ENCODE measurements at places on chromosomes 4 and X. TPM values are rescaled to one million over a fixed set of nuclear protein-coding genes. Genes with fewer than 3 reads are reported as not detected.
A peak's percentile ranks its signal among the peaks of the same experiment; 100 is the strongest.

Gene ADH1B
- total RNA-seq: not detected

DNA sequence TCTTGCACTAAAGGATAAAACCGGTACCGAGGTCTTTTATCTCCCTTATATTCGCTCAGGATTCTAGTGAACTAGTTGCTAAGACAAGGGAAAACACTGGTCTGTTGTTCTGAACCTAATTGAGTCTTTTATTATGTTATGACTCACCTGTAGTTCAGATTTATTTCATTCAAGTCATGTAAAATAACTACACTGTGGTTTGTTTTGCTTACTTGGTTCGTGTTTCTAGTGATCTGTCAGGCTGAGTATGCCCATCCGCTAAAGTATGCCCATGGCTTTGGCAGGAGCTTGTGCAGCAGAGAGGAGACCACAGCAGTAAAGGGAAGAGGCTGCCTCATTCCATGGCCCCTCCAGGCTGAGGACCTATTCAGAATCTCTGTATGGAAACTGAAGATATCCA is 126.1 kb downstream of the AFF1 start:
- peaks cover 4% of the 10 kb centered on the region for H3K36me3 ChIP-seq
- no peak overlapping the region for H3K4me3 ChIP-seq
- H3K4me1 ChIP-seq: peaks cover 41% of the 10 kb centered on the region
- no peak overlapping the region for H3K27ac ChIP-seq

- H3K27ac ChIP-seq: no peak overlapping the region
- H3K4me1 ChIP-seq: peaks cover 5% of the 10 kb centered on the region
- peak overlapping the region; percentile 62 for H3K4me3 ChIP-seq
- H3K36me3 ChIP-seq: no peaks in the 10 kb centered on the region
- H3K27me3 ChIP-seq: peaks cover 79% of the 10 kb centered on the region
These were observed 632 bp downstream of the CCSER1 start for GRCh38 chr4:90127706-90128345.

DNA sequence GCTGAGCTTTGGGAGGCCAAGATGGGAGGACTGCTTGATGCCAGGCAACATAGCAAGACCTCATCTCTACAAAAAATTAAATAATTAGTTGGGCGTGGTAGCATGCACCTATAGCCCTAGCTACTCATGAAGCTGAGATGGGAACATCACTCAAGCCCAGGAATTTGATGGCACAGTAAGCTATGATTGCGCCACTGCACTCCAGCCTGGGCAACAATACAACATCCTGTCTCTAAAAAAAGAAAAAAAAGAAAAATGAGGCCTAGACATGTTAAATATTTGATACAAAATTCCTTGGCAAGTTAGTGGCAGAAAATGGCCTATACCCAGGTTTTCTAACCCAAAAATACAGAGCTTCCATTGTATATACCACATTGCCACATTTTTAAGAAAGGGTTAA is 88.1 kb upstream of the MAB21L2 start:
- no peaks in the 10 kb centered on the region for H3K27me3 ChIP-seq
- H3K27ac ChIP-seq: no peak overlapping the region
- peaks cover 20% of the 10 kb centered on the region for H3K4me1 ChIP-seq
- no peak for DNase-seq
- H3K4me3 ChIP-seq: no peak overlapping the region

DNA sequence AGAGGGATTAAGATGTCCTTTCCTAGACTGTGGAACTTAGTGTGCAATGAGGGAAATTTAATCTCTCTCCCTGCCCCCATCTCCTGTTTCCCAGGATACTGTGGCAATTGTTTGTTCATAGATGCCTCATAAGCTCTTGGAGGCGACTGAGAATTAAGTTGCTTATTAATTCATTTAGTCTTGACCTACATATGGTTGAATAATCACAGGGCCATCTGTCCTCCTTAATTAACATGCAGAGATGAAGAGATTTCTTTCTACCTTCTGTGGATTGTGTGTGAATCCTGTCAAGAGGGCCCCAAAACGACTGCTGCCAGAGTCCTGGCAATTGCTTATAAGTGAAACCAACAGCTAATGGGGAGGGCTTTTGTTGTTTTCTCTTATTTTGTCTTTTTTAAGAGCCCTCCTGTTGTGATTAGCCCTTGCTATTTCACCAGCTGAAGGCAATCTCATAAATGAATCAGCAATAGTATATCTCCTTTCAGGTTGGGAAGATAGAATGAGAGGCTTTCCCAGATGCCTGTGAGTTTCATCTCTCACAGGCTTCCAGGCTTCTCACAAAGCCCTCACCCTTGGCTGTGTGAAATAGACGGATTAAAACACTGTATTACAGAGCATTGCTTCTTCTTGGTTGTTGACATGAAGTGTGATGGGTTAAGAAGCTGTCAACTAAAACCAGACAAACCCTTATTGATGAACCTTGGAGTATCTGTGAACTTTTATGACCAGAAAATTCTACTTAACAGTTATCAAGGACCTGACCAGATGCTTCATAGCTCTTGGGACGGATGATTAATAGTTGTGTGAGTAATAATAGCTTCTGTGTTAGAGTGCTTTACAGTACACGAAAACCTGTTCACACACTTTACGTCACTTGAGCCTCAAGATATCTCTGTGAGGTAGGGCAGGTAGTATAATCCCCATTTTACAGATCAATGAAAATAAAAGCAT is 58.5 kb downstream of the PGRMC2 start:
- no peaks in the 10 kb centered on the region for H3K27me3 ChIP-seq
- no peak for DNase-seq
- H3K4me1 ChIP-seq: peaks cover 5% of the 10 kb centered on the region
- H3K4me3 ChIP-seq: no peak overlapping the region
- no peaks in the 10 kb centered on the region for H3K36me3 ChIP-seq

Gene SLC6A14
- total RNA-seq: not detected

DNA sequence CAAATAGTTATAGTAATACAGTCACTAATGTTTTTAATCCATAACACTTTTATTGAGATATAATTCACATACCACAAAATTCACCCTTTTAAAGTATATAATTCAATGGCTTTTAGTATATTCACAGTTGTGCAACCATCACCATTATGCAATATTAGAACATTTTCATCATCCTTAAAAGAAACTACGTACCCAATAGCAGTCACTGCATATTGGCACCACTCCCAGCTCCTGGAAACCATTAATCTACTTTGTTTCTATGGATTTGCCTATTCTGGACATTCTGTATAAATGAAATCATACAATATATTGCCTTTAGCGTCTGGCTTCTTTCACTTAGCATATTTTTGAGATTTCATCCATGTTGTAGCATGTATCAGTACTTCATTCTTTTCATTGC is 99.3 kb downstream of the AMMECR1 start:
- H3K36me3 ChIP-seq: no peaks in the 10 kb centered on the region
- DNase-seq: no peak
- H3K27me3 ChIP-seq: no peaks in the 10 kb centered on the region
- no peak overlapping the region for H3K4me3 ChIP-seq
- no peaks in the 10 kb centered on the region for H3K4me1 ChIP-seq

DNA sequence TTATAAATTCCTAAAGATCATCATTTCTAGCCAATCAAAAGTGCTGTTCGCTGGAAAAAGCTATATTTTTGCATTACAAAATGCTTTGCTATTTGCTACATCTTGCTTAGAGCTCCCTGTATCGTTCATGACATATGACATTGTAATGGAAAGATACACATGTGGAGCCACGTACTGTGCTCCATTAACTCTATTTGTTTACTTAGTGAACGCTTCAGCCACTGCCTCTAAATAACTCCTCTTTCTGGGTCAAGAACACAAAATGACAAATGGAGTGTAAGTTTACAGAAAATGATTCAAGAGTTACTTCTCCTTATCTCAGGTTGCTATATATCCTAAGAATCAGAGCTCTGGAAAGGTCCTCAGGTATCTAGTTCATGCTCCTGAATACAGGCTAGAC is 329.1 kb upstream of the SMIM31 start:
- no peak overlapping the region for H3K4me3 ChIP-seq
- H3K4me1 ChIP-seq: no peaks in the 10 kb centered on the region
- no peaks in the 10 kb centered on the region for H3K27me3 ChIP-seq
- no peaks in the 10 kb centered on the region for H3K36me3 ChIP-seq
- no peak for DNase-seq
- H3K27ac ChIP-seq: no peak overlapping the region

Gene TCEAL5
- 0.12 TPM for total RNA-seq

- H3K4me3 ChIP-seq: no peak overlapping the region
- H3K4me1 ChIP-seq: no peaks in the 10 kb centered on the region
- no peaks in the 10 kb centered on the region for H3K27me3 ChIP-seq
- H3K36me3 ChIP-seq: no peaks in the 10 kb centered on the region
- no peak for DNase-seq
These were observed 295.8 kb downstream of the GBA3 start for GRCh38 chr4:22988526-22988925.

Gene ITM2A
- total RNA-seq: 2.2 TPM

Gene HSPA4L
- total RNA-seq: 0.77 TPM

GRCh38 chr4:114200026-114200425 is 220.6 kb upstream of the ARSJ start:
- no peak for DNase-seq
- H3K4me1 ChIP-seq: no peaks in the 10 kb centered on the region
- H3K4me3 ChIP-seq: no peak overlapping the region
- H3K27me3 ChIP-seq: no peaks in the 10 kb centered on the region
- no peak overlapping the region for H3K27ac ChIP-seq
- H3K36me3 ChIP-seq: no peaks in the 10 kb centered on the region

- H3K27me3 ChIP-seq: no peaks in the 10 kb centered on the region
- H3K27ac ChIP-seq: no peak overlapping the region
- H3K4me1 ChIP-seq: no peaks in the 10 kb centered on the region
- no peak overlapping the region for H3K4me3 ChIP-seq
These were observed 77.5 kb downstream of the MSN start for GRCh38 chrX:65744965-65745364.

Gene TRIML1
- not detected for total RNA-seq

Gene LANCL3
- total RNA-seq: 0.02 TPM

Gene RAB40AL
- total RNA-seq: not detected

DNA sequence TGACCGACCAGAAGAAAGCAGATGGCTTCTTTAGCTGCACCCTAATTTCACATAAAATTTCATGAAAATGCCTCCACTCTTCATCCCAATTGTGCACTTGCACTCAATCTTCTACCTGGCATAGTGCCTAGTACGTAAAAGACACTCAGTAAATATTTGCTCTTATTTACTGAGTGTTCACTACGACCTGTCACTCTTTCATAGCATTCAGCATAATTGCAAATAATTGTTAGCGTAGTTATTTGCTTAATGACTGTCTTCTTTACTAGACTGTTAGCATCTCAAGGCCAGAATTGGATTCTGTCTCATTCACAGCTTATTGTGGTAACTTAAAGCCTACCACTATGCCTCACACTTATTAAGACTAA is 130.2 kb downstream of the ENOX2 start:
- no peaks in the 10 kb centered on the region for H3K4me1 ChIP-seq
- H3K27ac ChIP-seq: no peak overlapping the region
- no peak overlapping the region for H3K4me3 ChIP-seq
- no peaks in the 10 kb centered on the region for H3K36me3 ChIP-seq
- no peak for DNase-seq
- no peaks in the 10 kb centered on the region for H3K27me3 ChIP-seq

DNA sequence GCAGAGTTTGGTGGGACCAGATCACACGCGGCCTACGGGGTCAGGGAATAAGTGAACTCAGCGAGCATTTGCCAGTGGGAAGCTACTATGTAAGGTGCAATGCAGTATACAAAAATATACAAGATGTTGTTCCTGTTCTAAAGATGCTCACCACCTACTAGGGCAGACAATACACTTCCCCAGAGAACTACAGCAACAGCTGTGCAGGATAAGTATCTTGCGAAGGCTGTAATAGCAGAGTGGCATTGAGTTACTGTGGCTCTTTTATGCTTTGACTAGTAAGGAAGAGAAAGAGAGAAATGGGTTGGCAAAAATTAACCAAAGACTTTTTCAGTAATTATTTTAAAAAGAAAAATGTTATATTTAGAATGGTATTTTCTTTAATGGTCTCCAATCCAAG is 61.2 kb downstream of the CDS1 start:
- no peaks in the 10 kb centered on the region for H3K36me3 ChIP-seq
- no peak overlapping the region for H3K27ac ChIP-seq
- H3K4me1 ChIP-seq: peaks cover 41% of the 10 kb centered on the region
- no peak overlapping the region for H3K4me3 ChIP-seq
- H3K27me3 ChIP-seq: no peaks in the 10 kb centered on the region
- peak; percentile 7 for DNase-seq

Gene FAM47A
- total RNA-seq: not detected

DNA sequence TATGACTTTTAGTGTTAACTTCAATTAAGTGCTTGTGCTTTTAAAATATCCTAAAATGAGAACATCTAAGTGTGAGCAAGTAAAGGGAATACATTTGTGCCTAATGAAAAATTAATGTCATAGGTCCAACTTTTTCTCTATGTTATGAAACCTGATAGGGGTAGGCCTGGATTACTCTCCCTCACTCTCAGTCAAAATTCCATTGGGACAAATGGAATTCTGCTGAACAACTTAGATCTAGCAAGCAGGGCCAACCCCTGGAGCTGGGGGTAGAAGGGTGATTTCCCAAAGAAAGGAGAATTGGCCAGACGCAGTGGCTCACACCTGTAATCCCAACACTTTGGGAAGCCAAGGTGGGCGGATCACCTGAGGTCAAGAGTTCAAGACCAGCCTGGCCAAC is 67.4 kb downstream of the EDNRA start:
- H3K4me1 ChIP-seq: no peaks in the 10 kb centered on the region
- no peaks in the 10 kb centered on the region for H3K27me3 ChIP-seq
- DNase-seq: no peak
- H3K27ac ChIP-seq: no peak overlapping the region
- H3K36me3 ChIP-seq: no peaks in the 10 kb centered on the region

DNA sequence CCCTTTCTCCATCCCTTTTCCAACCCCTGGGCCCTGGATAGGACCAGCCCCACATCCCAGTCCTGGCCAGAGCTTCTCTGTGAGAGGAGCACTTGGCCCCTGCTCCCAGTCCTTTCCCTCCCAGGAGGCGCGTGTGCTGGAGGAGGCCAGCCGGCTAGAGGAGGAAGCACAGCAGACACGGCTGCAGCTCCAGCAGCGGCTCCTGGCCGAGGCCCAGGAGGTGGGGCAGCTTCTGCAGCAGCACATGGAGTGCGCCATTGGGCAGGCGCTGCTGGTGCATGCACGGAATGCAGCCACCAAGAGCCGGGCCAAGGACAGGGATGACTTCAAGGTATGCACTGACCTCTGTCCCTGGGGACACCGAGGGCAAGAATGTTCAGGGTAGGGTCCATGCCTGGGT is 87.5 kb downstream of the EVC start:
- H3K36me3 ChIP-seq: no peaks in the 10 kb centered on the region
- H3K27me3 ChIP-seq: no peaks in the 10 kb centered on the region
- no peaks in the 10 kb centered on the region for H3K4me1 ChIP-seq
- no peak for DNase-seq
- no peak overlapping the region for H3K27ac ChIP-seq
- H3K4me3 ChIP-seq: no peak overlapping the region

Data from neural progenitor cell (in vitro differentiated cells).